ENCODE measurements at places on chromosomes 6 and 20.

- no peak for DNase-seq
Observed at GRCh38 chr6:88810701-88811100, 152.7 kb downstream of the RNGTT start.

GRCh38 chr20:3839328-3839727, 7.3 kb upstream of the MAVS start:
- no peak for DNase-seq

GRCh38 chr6:106773522-106773921, 144.1 kb downstream of the QRSL1 start:
- no peak for DNase-seq

DNA sequence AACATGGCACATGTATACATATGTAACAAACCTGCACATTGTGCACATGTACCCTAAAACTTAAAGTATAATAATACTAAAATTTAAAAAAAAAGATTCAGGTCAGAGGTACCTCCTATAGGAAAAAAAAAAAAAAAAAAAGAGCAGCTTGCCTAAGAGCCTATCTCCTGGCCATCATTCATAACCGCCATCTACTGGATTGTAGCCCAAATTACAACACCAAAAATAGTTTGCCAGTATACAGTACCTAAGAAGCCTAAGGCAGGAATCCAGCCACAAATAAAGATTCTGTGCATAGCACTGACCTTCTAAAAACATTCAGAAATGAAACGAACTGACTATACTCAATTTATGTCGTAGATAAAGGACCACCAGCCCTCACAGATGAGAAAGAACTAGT, 438.4 kb upstream of the ADGRB3 start:
- no peak for DNase-seq

DNA sequence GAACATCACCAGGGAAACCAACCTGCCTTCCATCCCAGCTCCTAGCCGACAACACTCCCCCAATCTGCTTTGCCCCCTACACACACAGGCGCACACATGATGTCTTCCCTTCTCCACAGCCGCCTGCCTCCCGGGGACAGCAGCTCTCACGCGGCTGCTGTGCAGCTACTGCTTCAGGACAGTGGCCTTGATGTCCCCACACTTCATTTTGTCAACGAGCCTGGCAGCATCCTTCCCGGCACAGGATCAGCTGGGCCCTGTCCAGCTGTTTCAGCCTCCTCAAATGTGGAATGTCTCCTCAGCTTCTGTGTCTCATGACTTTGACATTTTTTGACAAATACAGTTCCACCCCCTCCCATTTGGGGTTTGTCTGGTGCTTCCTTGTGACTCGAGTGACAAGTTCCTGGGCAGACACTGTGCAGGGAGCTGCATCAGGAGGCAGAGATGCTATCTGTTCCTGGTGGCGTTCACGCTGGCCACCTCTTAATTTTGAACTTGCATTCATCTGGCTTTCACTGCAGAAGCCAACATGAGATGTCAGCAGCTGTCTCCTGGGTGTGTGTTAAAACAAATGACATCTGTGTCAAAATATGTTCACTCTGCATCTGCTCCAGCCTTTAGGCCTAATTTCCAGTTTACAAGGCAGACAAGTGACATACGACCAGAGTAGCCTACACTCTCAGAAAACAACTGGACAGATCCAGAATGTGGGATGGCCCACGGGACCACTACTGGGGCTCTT, 57.2 kb downstream of the GINS1 start:
- no peak for DNase-seq

DNA sequence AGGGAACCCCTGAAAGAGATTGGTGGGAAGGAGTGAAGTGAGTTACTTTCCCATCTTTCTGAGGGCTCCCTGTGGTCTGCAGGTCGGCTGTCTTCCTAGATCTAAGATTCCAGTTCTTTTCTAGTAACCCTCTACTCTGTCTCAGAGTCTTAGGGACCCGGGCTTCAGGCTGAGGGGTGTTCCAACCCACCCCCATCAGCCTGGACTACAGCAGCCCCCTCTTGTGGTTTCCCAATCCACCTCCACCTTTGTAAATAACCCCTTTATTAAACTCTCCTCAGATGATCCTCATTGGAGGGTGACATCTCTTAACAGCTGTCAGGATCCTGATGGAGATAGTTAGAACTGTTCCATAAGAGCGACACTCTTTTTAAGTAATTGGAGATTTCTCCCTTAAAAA, 300.4 kb downstream of the LRFN2 start:
- DNase-seq = no peak

GRCh38 chr6:36821581-36822335, 17.5 kb downstream of the CPNE5 start:
- DNase-seq = no peak

GRCh38 chr20:2311329-2311728, 15.5 kb downstream of the TGM3 start:
- DNase-seq = no peak

GRCh38 chr6:147467428-147467827, 41.1 kb upstream of the SAMD5 start:
- DNase-seq = no peak

DNA sequence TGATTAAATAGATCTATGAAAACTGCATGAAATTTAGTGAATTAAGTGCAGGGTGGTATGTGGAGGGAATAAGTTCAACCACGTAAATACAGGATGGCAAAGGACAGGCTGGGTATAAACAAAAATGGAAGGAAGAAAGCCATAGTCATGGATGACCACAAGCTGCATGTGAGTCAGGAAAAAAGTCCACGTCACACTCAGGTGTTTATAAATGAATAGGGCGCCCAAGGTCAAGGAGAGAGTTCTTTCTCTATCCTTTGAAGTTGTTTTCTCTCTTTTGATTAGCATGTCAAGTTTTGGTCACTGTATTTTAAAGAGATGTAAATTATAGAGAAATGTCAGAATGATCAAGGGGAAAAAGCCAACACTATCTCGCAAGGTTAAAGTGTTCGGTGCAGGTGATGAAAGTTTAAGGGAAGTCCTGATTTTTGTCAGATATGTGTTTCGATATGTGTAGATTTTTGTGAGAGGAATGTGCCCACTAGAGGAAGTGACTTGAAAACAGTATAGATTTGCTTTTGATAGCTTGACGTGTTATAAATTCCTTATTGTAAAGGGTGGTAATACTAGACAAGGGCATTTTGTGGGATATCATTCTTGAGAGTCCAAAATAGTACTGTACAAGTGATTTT, 58.7 kb downstream of the MAP3K4 start:
- DNase-seq = no peak

- peak; percentile 11 for DNase-seq
Observed at GRCh38 chr6:80771941-80772340, 665.5 kb downstream of the BCKDHB start.

DNA sequence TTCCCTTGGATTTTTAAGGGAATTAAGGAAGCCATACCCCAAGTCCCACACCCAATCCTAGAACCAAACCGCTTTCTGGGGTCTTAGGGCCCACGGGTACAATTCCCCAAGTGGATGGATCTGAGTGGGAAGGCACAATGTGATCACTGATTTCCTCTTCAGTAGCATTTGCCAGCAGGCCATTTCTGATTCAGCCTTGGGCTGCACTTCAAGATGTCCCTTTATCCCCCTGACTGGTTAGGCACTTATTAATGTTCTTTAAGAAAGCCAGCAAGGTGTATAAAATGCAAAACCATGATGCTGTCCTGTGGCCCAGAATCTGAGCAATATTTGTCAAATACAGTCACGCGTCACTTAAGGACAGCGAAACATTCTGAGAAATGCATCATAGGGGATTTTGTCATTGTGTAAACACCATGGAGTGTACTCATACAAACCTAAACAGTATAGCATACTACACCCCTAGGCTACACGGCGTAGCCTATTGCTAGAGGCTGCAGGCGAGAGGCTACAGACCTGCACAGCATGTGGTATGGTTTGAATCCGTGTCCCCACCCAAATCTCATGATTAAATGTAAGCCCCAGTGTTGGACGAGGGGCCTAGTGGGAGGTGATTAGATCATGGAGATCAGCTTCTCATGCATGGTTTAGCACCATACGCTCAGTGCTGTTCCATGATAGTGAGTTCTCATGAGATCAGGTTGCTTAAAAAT, 234.2 kb downstream of the NRN1 start:
- no peak for DNase-seq

DNA sequence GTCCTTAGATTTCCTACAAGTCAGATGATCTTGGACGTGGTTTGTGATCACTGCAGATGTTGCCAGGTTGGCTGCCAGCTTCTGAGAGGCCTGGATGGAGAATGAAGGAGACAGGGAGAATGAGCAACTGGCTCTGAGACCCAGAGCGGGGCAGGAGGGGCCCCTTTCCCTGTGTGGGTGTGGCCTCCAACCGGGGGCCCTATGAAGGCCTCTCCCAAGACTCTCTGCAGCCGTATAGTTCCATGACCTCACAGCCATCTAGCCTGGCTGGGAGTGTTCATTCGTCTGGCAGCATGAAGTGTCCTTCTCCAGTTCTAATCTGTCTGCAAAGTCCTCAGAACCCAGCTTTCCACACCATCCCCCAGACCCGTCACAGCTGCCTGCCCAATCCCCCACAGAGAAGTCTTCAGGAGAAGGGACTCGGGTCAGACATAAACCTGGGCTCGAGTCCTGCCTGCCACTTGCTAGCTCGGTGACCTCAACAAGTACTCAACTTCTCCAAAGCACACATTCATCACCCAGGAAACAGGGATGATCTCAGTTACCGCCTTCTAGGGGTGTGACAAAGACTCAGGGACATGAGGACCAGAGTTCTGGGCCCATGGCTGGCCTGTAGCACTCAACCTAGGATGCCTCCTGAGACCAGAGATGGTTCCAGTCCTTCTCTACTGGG, 122.6 kb downstream of the EDN3 start:
- no peak for DNase-seq

GRCh38 chr6:35411066-35411465, 41.1 kb upstream of the FANCE start:
- no peak for DNase-seq

GRCh38 chr6:116376149-116376548, 5.4 kb downstream of the DSE start:
- DNase-seq = no peak

GRCh38 chr6:148293181-148293995, 49.2 kb upstream of the SASH1 start:
- DNase-seq = no peak

GRCh38 chr6:45388328-45388727, 10.6 kb upstream of the SUPT3H start:
- DNase-seq = no peak

- DNase-seq = no peak
Observed at GRCh38 chr6:42032366-42032765, 18.0 kb upstream of the TAF8 start.

- DNase-seq = no peak
Observed at GRCh38 chr20:14710951-14711350, 373.5 kb upstream of the FLRT3 start.

DNA sequence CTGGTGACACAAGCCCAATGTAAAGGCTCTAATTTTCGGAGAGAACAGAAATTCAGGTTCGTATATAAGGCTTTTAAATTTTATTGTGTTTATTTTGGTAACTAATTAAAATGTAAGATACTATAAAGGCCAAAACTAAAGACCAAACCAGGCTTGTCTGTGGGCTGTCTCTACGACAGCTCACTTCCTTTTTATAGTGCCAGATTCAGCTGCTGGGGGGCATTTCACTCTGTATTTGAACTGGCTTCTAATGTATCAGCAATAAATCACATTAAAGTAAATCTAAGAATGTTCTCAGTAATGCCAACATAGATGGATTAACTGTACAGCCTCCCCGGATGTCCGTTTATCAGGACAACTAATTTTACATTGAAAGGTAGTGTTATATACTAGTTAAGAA, 31.1 kb upstream of the STXBP5 start:
- DNase-seq = no peak

DNA sequence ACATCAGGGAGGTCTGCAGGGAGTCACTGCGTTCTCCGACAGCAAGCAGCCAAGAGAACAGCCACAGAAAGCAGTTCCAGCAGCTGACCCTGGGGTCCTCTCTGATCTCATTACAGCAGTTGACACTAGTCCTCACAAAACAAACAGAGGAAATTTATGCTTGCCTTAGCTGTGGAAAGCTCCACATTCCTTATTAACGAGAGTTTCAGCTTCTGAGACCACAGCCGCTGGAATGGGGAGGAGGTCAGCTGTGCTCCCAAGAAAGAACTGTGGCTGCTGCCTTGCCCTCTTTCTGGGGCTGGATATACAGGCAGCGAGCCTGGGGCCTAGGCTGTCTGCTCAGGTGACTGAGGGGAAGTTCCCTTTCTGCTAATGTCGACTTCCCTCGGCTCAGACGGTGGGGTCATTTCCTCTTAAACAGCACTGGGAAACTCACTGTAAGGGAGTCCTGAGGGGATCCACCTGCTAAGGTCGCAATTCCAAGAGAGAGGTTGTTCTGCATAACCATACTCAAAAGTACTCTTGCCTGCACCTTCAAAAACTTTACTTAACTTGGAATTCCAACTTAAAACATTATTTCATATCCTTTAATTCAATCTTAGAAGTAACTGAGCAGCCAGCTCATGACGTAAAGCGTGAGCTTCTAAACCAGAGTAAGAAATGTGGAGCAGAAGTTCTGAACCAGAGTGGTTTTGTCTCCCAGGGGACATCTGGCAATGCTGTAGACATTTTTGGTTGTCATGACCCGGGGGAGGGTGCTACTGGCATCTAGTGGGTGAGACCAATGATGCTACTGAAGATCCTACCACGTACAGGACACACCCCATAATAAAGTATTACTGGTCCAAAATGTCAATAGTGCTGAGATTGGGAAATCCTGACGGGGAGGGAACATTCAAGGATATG, 80.3 kb downstream of the BACH2 start:
- DNase-seq = no peak

- no peak for DNase-seq
Observed at GRCh38 chr6:149476789-149477455, 7.9 kb downstream of the ZC3H12D start.

- no peak for DNase-seq
Observed at GRCh38 chr6:147569788-147570187, 61.3 kb downstream of the SAMD5 start.

GRCh38 chr6:150549007-150549406, 50.7 kb upstream of the PLEKHG1 start:
- DNase-seq = no peak

GRCh38 chr20:62550087-62550632, 74.4 kb upstream of the GATA5 start:
- no peak for DNase-seq

DNA sequence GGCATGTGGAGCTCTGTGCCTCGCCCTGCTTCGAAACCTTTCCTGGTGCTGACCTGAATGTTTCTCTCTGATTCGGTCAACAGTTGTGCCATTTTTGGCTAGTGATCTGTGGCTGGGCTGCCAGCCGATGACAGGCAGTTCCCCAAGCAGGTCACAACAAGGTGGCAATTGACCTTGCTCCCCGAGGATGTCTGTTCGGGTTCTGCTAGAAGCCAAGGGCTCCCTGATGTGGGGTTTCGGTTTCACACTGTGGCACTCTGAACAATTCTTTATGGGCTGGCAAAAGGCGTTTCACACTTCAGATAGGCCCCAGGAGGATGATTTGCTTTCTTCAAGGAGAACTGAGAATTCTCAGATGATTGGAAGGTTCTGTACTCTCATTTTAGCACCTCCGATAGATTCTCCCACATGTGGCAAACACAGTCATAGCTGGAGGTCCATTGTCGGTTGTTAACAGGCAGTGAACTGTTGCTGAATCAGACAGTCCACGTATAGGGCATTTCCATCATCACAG, 135.6 kb downstream of the SLC24A3 start:
- no peak for DNase-seq

Data from HFF-Myc (cell line).